Lower leg skin (tissue), 4 donors: ENCODE measurements at places on chromosomes 12 and 14. TPM values are rescaled to one million over a fixed set of nuclear protein-coding genes. Genes with fewer than 3 reads are reported as not detected.

DNA sequence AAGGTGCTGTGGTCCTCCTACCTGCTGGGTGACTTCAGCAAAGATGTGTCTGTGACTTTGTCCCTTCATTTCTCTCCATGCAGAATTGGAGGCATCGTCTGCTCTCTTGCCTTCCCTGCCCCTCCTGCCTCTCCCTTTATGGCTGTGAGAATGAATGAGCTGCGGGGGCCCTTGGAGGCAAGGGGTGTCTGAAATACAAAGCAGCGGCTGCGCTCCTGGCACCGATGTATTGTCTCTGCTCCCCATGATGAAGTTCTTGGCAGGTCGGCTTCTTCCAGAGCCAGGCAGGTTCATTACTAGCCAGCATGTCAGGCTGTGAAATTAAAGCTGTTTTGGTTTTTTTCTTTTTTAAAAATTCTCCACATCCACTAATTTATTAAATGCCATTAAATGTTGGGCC is 194.5 kb downstream of the TSPAN9 start:
- DNase-seq: no peak

DNA sequence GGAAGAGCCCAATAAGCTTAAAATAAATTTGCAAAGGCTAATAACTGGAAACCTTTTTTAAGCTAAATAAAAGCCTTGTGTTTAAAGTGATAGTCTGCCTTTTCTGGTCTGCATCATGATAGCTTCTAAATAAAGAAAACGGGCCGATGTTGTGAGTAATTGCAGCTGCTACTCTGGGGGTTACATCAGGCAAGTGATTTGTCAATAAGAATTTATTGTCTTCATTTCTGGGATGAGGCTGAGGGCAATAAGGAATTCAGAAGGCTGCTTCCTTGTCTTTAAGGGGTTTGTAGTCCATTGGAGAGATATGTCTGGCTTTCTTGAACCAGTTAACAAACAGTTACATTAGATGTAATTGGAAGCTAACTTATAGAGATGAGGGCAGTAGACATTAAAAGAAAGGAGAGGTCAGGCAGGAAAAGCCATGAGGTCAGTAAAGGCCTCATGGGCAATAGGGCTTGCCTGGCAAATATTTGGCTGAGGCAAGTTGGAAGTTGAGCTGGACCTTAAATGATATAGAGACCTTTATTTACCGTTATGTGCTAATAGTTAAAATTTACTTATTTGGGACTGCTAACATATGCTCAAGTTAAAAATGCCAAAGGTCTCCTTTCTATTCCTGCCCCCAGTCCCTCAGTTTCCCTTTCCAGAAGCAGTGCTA is 85.0 kb downstream of the CRADD start:
- DNase-seq: no peak

DNA sequence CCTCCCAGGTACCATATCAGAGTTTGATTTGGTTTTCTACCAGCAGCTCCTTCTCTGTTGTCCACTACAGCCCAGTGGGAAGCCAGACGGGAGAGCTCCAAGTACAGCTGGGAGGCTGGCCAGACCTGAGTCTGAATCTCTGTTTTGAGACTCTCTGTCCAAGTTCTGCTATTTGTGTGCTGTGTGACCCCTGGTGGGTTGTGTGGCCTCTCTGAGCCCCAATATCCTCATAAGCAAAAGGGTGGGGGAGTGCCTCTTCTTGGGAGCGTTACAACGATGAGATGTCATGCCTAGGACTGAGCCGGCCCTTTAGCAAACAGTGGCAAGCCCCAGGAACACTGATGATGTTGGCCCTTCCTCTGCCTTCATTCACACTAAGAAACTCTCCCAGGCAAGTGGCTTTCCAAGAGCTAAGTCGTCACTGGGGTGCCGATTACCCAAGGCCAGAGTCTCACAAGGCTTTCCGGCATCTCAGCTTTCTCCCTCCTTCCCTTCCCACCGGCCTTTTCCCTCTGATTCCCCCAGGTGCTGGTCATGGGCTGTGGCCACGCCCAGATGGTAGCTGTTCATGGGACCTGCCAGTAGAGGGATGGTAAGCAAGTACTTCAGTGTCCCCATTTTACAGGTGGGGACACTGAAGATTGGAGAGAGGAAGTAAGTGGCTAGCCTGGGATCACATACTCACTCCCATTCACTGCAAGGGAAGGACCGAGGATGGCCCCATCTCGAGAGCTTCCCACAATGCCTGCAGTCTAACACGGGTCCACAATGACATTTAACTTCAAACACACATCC is 47.7 kb downstream of the BCL11B start:
- no peak for DNase-seq

GRCh38 chr12:12365931-12366431 is 9.1 kb downstream of the BORCS5 start:
- no peak for DNase-seq

The CCND2 gene
- total RNA-seq: 27.3 TPM

The ALX1 gene
- 1.1 TPM for total RNA-seq

The EPS8 gene
- 31.7 TPM for total RNA-seq

The NGB gene
- not detected for total RNA-seq

The BCL11B gene
- 39.1 TPM for total RNA-seq

The PPP2R5E gene
- 22.5 TPM for total RNA-seq

The PARPBP gene
- total RNA-seq: 2.0 TPM
